Adrenal gland (tissue), 19 donors: ENCODE measurements at places on chromosomes 4 and X. TPM values are rescaled to one million over a fixed set of nuclear protein-coding genes. Genes with fewer than 3 reads are reported as not detected.

DNA sequence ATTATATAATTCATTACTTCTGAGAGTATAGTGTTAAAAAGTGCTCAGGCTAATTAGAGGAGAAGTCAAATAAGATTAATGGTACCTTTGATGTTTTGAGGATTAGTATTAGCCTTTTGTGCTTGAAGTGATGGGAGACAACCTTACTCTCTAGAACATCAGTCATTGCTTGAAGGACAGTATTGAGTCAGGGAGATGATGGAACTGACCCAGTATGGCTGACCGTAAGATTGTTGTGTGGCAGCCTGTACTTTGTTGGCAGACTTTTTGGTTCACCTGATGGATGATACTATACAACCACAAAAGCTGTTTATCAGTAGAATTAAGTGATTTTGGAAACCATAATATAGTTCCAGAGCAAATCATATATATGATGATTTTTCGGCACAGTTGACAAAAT lies 9.9 kb downstream of the OGT start:
- no peak for DNase-seq

GRCh38 chrX:14902537-14902936 lies 29.3 kb downstream of the MOSPD2 start:
- DNase-seq = no peak

- DNase-seq = no peak
Observed at GRCh38 chr4:8346838-8347605, 77.5 kb downstream of the HTRA3 start.

DNA sequence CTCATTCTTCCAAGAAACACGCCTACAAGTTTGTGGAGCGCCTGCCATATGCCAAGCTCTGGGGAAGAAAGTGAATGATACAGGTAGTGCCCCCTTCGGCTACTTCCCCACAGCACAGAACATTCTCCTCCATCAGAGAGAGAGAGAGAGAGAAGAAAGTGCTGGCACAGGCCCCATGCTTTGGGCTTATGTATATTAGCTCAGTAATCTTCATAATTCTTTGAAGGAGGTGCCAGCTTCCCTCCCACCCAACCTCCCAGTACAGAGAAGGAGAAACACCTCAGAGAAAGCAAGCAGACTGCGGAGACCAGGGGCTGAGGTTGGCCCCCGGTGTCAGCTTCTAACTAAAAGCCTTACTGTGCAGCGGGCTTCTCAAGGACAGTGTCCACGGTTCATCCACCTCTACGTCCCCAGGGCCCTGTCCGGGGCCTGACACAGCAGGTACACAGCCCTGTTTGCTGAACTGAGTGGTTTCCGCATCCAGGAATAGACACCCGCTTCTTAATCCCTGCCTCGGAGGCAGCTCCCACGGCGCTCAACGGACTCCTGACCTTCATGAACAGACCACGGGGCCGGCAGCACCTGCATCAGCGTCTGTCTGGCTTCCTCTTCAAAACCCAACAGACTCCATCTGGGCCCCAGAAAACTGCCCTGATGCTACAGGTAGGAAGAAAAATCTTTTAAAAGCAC lies 50.2 kb downstream of the JAKMIP1 start:
- no peak for DNase-seq

GRCh38 chr4:188707036-188707435 lies 567.8 kb downstream of the TRIML1 start:
- DNase-seq = no peak

- DNase-seq = no peak
Observed at GRCh38 chrX:111652719-111653118, 28.3 kb upstream of the ALG13 start.

GRCh38 chr4:37742149-37742548 lies 56.0 kb upstream of the RELL1 start:
- no peak for DNase-seq

- DNase-seq = no peak
Observed at GRCh38 chr4:132317923-132318322, 831.2 kb upstream of the PCDH10 start.

DNA sequence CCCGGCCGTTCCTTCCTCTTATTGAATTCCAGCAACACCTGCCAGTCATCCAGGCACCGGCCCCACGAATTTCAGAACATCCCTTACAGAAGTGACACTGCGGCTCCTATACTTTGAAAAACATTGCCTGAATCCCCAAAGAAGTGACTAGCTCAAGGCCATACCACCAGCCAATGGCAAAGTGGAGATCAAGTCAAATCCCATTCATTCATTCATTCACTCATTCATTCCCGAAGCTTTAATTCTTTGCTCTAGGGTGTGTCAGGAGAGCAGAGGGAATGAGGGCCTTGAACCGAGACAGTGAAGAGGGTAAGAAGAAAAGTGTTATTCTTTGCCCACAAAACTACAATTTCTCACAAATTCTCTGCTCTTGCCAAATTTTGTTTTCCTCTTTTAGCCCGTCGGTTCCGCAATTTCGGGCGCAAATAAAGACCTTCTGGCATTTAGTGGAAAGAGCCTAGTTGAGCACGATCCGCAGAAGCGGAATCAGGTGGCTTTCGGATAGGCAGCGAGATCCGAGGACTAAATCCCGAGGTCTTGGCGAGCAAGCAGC lies 824 bp upstream of the HMGB3 start:
- DNase-seq = peak; percentile 19

DNA sequence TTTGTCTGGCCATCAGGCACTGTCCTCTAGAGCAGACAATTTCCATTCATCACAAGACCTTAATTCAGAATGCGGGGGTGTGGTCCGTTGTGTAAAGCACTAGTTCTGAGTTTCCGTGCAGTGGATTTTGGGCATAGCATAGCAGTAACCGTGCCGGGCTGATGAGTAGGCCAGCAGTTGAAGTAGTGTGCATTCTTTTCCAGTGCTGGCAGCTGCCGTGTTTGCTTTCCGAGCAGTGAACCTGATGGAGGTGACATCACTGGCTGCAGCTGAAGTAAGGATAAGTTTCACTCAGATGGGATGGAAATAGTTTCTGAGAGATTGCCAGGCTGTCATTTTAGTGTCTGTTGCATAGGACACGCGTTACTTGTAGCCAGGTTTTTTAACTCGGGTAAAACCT lies 107.0 kb upstream of the STIM2 start:
- DNase-seq = no peak

- DNase-seq = no peak
Observed at GRCh38 chr4:146310319-146311021, 96.1 kb downstream of the REELD1 start.

- DNase-seq = no peak
Observed at GRCh38 chr4:180794333-180794732, 1448.9 kb upstream of the TENM3 start.

DNA sequence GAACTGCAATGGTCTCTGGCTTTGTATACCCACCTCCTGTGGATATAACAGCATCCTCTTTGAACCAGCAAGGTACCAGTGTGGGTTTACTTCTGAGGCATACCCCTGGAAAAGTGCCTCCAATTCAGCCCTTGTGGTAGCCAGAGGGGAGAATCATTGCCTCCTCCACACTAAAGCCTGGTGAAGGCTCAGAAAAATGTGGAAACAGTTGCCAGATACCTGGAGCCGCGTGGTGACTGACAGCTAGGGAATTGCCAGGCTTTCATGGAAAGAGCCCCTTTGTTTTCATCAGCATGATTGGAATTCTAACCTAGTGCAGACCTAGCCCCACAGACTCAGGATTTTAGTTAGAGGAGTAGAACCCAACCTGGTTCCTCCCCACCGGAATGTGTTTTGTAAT lies 168.6 kb upstream of the KLF3 start:
- no peak for DNase-seq

DNA sequence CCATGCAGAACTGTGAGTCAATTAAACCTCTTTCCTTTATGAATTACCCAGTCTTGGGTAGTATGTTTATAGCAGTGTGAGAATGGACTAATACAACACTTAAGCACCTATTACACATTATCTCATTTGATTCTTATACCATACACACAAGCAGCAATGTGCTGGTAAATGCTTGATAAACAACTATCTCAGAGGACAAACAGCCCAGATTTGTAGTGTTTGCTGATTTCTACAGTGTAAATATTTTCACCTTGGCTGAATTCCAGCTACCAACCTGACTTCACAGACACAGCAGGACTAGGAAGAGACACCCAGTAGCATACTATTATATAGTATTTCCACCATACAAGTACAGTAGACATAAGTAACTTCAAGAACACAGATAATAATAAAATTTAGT lies 406.5 kb upstream of the CNKSR2 start:
- DNase-seq = no peak

DNA sequence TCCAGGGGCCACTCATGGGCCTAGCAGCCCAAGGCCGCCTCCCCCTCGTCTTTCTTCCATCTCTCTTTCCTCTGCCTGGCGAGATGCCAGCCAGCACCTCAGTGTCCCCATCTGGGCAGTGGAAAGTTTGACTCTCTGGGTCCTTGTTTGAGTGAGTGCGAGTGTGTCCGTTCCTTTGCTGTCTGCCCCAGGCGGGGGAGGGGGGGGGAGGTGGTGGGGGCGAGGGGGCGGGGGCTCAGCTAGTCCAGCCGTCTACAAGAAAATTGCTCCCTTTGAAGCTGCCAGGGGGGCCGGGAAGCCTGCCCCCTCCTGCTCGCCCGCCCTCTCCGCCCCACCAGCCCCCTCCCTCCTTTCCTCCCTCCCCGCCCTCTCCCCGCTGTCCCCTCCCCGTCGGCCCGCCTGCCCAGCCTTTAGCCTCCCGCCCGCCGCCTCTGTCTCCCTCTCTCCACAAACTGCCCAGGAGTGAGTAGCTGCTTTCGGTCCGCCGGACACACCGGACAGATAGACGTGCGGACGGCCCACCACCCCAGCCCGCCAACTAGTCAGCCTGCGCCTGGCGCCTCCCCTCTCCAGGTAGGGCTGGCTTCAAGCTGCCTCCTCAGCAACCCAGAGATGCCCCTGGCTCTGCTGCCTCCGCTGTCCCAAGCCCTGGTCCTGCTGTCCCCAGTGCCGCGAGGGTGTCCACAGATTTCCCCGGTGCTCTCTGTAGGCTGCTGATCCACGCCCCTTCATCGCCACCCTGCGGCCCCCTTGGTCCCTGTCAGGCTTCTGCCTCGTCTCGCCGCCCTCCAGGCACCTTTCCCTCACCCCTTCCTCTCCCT lies at the start of gene BGN:
Gene BGN, plus strand, starts transcription at position 440 of the 821 bp plus-strand sequence. CDS start 9,652 bp downstream, outside the sequence.
- peak; percentile 65 for DNase-seq

DNA sequence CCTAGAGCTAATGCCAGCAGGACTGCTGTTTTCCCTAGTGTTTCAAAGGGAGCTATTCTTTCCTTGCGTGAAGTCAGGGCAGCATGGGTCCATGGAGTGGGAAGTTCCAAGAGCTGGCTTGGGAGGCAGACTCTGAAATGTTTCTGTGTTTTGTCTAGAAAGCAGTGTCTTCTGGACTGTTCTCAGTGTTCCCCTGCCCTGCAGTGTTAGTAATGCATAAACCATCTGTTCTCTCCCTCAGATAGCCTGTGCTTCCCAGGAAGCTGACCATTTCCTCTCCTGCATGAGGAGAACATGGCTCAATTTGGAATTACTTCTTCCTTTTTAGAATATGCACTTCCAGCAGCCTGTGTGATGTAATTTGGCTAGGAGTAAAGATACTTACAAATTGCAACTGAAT lies 116.7 kb upstream of the CXCL13 start:
- DNase-seq = no peak

DNA sequence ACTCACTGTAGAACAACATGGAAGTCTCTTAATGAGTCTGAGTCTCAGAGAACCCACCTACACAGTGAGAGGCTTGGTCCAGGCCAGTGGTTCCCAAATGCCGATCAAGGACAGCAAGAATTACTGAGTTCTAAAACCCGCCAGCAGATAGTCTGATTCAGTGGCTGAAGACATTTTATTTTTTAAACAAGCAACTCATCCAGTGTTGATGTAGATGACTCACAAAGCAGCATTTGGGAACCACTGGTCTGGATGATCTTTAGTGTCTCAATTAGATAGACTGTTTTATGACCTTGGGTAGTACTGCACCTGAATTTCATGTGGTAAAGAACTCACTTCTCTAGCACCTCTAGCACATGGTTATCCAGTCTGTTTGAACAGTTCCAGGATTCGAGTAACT lies 193.6 kb downstream of the FBXW7 start:
- DNase-seq = no peak

GRCh38 chrX:107576841-107577240 lies 51.5 kb upstream of the PRPS1 start:
- no peak for DNase-seq

Gene KDR
- 40.1 TPM for total RNA-seq

Gene RNF113A
- total RNA-seq = 15.9 TPM

Gene FANCB
- total RNA-seq = 0.53 TPM

Gene DSPP
- not detected for total RNA-seq

Gene GLA
- 46.3 TPM for total RNA-seq

Gene EDA
- 16.1 TPM for total RNA-seq

Gene SPANXN5
- not detected for total RNA-seq

Gene PPA2
- 114 TPM for total RNA-seq

Gene CEP44
- 19.4 TPM for total RNA-seq

Gene DACH2
- not detected for total RNA-seq

Gene BMX
- 0.11 TPM for total RNA-seq

Gene DCAF4L1
- total RNA-seq = 0.23 TPM

Gene GC
- total RNA-seq = 0.23 TPM

Gene CDX4
- not detected for total RNA-seq

Gene PAGE2
- total RNA-seq = not detected

Gene NUP62CL
- 8.0 TPM for total RNA-seq
